H1 (cell line): ENCODE measurements at places on chromosomes 3 and 15. TPM values are rescaled to one million over a fixed set of nuclear protein-coding genes. Genes with fewer than 3 reads are reported as not detected.

CDHR4 gene
- 0.50 and 0.54 TPM in 2 replicates for total RNA-seq

PRKCD gene
- total RNA-seq: 22.2 and 22.6 TPM in 2 replicates

SMCO1 gene
- not detected in 2 replicates for total RNA-seq

GUCA1C gene
- not detected in 2 replicates for total RNA-seq

FAM174B gene
- total RNA-seq: 35.2 and 35.3 TPM in 2 replicates

GOLGA6L4 gene
- total RNA-seq: 3.6 and 3.7 TPM in 2 replicates

PRR20G gene
- not detected in 2 replicates for total RNA-seq

LYZL4 gene
- not detected in 2 replicates for total RNA-seq
